ENCODE measurements at places on chromosomes 5 and 9.

- DNase-seq = no peak
These were observed 12.0 kb upstream of the PSMB7 start for GRCh38 chr9:124427281-124427680.

GRCh38 chr9:115034801-115035200, 83.2 kb downstream of the TNC start:
- no peak for DNase-seq

GRCh38 chr9:120175031-120175430, 404.9 kb downstream of the CDK5RAP2 start:
- DNase-seq = no peak

DNA sequence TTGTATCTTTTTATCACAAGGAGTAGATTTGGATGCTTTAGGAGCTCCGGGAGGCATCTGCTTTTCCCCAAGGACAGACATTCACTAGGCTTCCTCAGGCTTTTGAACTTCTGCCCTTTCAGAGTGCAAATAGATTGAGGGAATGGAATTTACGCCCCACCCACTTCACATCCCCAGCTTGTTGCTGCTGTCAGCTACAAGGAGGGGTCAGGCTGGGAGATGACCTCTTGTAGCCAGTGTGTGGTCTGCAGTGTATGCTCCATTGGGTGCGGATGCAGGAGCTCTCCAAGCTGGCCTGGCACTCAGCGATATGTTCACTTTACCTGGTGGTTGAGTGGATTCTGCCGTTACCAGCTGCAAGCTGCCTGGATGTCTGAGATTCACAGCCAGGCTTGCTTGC, 6.4 kb downstream of the TNFSF15 start:
- no peak for DNase-seq
